CD4-positive, alpha-beta memory T cell (primary cell): ENCODE measurements at places on chromosomes 6 and 20. TPM values are rescaled to one million over a fixed set of nuclear protein-coding genes. Genes with fewer than 3 reads are reported as not detected.

DNA sequence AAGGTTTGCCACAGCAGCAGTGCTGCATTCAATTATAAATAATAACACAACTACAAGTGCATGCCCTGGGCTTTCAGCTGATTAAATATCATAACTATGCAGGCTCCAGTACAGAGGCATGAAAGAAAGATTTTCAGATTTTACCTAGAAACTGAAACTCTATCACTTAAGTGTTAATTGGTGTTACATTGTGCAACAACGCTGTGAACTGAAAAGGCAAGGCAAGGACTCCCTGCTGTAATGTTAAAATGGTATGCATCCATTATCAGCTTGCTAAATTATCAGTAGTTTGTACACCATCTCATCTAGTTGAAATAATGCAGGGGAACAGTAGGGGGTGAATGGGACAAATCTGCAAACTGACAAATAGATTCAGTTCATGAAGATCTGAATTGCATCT, 976.7 kb upstream of the MANEA start:
- no peaks in the 10 kb centered on the region for H3K4me1 ChIP-seq
- no peaks in the 10 kb centered on the region for H3K36me3 ChIP-seq
- H3K27me3 ChIP-seq: no peaks in the 10 kb centered on the region
- no peak overlapping the region for H3K4me3 ChIP-seq
- no peak for DNase-seq

DNA sequence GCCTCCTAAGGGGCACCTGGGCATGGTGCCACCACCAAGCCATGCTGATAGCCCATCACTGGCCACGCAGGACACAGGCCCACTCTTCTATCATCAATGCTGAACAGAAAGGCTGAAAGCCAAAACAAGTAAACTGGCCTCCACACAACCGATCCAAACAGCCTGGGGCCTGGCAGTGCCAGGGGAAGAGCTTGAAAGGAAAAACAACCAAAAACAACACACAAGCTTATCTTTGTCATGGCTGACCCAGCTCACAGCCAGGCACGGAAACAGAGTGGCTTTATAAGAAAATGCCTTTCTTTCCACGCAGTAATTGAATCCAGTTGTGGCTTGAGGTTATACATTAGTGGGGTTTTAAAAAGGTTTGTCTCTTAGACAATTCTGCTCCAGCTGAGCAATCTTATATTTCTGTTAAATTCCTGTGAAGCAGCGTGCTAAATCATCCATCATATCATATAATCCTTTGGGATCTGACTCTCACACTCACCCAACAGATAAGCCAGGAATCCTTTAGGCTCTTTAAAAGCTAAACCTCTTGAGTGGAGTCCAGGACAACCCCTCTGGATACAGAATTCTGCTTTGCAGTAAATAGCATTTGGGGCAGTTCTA, 65.4 kb upstream of the SLC22A16 start:
- H3K36me3 ChIP-seq: no peaks in the 10 kb centered on the region
- no peak for DNase-seq

- no peaks in the 10 kb centered on the region for H3K36me3 ChIP-seq
- no peaks in the 10 kb centered on the region for H3K4me1 ChIP-seq
- H3K4me3 ChIP-seq: no peak overlapping the region
- H3K27me3 ChIP-seq: no peaks in the 10 kb centered on the region
- no peak overlapping the region for H3K27ac ChIP-seq
Measured at GRCh38 chr6:119360262-119360915, 10.8 kb upstream of the MAN1A1 start.

ULBP3 gene
- polyA plus RNA-seq: 0.96 TPM

- no peak overlapping the region for H3K27ac ChIP-seq
- DNase-seq: no peak
- peaks cover 75% of the 10 kb centered on the region for H3K4me1 ChIP-seq
- H3K36me3 ChIP-seq: no peaks in the 10 kb centered on the region
- H3K27me3 ChIP-seq: no peaks in the 10 kb centered on the region
Measured at GRCh38 chr6:138971601-138972000, 16.5 kb downstream of the REPS1 start.

DNA sequence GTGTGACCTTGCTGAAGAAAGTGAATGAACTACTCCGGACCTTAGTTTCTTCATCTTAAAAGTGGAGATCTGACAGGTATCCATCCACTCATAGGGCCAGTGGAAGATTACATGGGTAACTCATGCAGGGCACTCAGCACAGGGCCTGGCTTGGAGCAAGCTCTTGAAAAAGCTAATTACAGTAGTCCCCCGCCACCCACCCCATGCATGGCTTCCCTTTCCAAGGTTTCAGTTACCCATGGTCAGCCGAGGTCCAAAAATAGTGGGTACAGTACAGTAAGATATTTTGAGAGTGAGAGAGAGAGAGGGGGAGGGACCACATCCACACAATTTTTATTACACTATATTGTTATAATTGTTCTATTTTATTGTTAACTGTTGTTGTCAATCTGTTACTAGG, 7.1 kb upstream of the PMEPA1 start:
- H3K4me3 ChIP-seq: no peak overlapping the region
- no peak for DNase-seq
- no peaks in the 10 kb centered on the region for H3K36me3 ChIP-seq
- H3K27ac ChIP-seq: no peak overlapping the region
- H3K27me3 ChIP-seq: no peaks in the 10 kb centered on the region
- peaks cover 7% of the 10 kb centered on the region for H3K4me1 ChIP-seq

DNA sequence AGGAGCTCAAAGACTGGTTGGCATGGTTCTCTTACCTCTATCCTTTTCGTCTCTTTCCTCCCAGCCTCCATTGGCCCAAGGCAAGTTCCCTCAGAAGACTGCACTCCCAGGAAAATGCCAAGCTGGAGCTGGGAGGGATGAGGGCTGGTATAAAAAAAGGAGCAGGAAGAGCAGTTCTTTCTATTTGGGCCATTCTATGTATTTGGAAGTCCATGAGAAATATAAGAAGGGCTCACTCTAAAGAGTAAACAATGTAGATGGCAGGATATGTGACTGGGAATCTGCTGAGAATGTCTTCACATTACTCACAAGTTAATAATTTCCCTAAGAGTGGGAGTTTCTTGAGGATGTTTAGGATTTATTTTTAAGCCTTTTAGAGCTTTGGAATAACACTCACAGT, 36.6 kb upstream of the ADTRP start:
- no peak overlapping the region for H3K4me3 ChIP-seq
- no peaks in the 10 kb centered on the region for H3K4me1 ChIP-seq

DNA sequence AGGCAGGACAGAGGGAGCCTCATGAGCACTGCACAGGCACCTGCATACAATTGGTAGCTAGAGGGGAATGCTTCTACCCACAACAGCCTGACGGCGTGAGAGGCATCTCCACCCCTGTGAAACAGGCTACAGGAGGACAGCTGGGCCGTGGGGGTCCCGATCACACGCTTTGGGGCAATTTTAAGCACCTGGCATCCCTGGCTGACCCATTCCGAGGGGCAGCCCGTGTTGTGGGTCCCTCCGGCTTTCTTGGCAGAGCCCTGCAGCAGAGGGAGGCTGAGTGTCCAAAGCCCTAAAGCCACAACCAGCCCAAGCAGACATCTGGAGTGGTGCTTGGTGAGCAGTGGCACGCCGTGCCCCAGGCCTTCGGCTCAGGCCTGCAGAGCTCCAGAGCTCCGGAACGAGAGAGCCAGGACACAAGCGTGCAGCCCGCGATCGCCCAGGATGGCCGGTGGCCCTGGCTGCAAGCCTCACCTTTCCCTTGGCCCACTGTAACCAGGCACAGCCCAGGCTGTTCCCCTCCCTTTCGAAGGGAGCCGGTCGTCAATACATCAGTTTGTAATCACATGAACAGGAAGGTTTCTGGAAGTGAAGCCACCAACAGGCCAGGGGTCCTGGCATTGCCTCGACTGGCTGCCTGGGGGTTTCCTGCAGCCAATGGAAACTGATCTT, 81.4 kb downstream of the DLL1 start:
- DNase-seq: no peak
- H3K27ac ChIP-seq: no peak overlapping the region
- H3K36me3 ChIP-seq: no peaks in the 10 kb centered on the region

DNA sequence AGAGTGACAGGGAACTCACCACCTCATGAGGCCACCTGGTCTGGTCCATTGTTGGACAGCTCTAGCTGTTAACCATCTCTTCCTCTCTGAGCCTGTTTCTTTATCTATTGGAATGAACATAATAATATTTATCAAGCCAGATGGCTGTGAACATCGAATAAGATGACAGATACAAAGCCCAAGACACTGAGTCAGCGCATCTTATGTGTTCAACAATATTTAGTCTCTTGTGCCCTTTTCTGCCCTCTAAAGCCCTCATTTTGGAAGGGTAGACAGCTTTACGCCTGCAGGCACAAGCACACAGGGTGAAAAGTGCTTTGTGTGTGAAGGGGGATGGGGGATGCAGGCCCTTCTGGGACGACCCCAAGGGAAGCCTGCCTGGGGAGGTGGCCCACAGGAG, 164.0 kb downstream of the GRM4 start:
- H3K36me3 ChIP-seq: no peaks in the 10 kb centered on the region
- no peak overlapping the region for H3K4me3 ChIP-seq
- H3K27me3 ChIP-seq: no peaks in the 10 kb centered on the region
- no peaks in the 10 kb centered on the region for H3K4me1 ChIP-seq
- no peak overlapping the region for H3K27ac ChIP-seq
